CD4-positive, alpha-beta T cell (primary cell): ENCODE measurements at places on chromosomes 3 and 15.

- DNase-seq = peak; percentile 74
- H3K27me3 ChIP-seq = peaks cover 7% of the 10 kb centered on the region
- peak within 1 kb of the TSS; percentile 85 for H3K4me3 ChIP-seq
Measured at GRCh38 chr15:73051807-73052652, at the start of gene NEO1. Gene NEO1, plus strand, starts transcription at chr15:73052463. Its CDS starts 213 bp downstream, at chr15:73052676.

DNA sequence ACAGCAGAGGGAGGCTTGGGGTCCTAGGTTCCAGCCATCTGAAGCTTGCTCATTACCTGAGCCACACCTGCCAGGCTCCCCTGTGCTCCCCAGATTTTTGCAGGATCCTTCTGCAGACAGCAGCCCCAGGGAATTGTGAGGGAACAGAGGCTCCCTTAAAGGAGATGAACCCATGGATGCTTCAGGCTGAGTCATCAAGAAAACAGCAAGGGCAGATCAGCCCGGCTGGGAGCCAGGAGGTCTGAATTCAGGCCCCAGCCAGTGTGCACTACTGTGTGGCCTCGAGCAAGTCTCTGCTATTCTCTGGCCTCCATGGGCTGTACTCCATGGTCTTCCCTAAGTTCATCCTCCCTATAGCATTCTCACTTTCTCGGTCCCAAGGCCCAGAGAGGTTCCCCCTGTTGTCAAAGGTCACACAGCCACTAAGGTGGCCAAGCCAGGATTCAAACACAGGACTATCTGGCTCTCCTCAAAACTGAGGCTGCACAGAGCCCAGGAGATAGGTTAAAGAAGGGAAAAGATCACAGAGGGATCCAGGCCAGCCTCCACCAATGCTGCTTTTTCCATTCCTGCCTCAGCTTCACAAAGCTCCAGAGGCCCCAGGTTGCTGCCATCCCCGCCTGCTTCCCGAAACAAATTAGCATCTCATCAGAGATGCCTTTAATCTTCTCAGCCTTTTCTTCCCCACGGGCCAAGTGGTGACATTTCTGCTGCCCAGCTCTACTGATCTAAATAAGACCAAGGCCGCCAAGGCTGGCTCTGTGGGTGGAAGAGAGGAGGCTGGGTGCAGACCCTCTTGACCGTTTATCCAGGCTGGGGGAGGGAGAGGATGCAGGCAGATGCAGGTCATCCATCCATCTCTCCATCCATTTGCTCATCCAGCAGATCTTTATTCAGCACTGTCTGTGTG lies 21.2 kb upstream of the GRIP2 start:
- H3K27ac ChIP-seq = no peak overlapping the region
- H3K4me3 ChIP-seq = no peak overlapping the region
- H3K36me3 ChIP-seq = no peaks in the 10 kb centered on the region
- H3K27me3 ChIP-seq = peaks cover 6% of the 10 kb centered on the region
- H3K4me1 ChIP-seq = no peaks in the 10 kb centered on the region

GRCh38 chr15:25810631-25811091 lies 52.5 kb downstream of the ATP10A start:
- H3K36me3 ChIP-seq = peaks cover 4% of the 10 kb centered on the region
- peaks cover 42% of the 10 kb centered on the region for H3K4me1 ChIP-seq
- no peak overlapping the region for H3K4me3 ChIP-seq
- no peaks in the 10 kb centered on the region for H3K27me3 ChIP-seq
- H3K27ac ChIP-seq = no peak overlapping the region

- no peak for DNase-seq
- no peaks in the 10 kb centered on the region for H3K27me3 ChIP-seq
- H3K27ac ChIP-seq = no peak overlapping the region
- H3K4me1 ChIP-seq = no peaks in the 10 kb centered on the region
- no peak overlapping the region for H3K4me3 ChIP-seq
Measured at GRCh38 chr3:12908859-12909258, 67.5 kb upstream of the RPL32 start.

DNA sequence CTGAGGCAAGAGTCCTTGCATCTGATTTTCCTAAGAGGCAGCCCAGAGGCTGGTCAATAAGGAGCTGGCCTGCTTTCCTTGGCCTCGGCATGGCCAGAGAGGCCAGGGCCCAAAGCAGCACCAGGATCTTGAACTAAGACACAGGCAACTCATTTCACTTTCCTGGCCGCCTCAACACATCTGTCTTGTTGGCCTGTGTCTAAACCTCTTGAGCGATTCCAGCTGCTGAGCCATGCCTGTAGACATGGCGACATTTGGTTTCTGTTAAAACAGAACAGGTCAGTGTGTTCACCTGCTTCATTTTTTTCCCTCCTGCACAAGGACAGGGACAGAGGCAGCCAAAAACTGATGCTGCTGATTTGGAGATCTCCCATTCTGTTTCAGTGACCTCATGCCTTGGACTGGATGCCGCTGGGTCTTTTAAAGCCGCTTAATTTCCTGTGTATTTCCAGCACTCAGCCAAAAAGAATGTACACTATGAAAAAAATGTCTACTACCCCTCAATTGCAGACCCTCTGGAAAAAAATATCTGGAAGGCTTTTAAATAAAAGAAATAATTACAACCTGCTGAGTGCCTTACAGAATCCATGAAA lies 266.6 kb upstream of the ICE2 start:
- no peaks in the 10 kb centered on the region for H3K27me3 ChIP-seq
- no peak for DNase-seq
- no peaks in the 10 kb centered on the region for H3K36me3 ChIP-seq

DNA sequence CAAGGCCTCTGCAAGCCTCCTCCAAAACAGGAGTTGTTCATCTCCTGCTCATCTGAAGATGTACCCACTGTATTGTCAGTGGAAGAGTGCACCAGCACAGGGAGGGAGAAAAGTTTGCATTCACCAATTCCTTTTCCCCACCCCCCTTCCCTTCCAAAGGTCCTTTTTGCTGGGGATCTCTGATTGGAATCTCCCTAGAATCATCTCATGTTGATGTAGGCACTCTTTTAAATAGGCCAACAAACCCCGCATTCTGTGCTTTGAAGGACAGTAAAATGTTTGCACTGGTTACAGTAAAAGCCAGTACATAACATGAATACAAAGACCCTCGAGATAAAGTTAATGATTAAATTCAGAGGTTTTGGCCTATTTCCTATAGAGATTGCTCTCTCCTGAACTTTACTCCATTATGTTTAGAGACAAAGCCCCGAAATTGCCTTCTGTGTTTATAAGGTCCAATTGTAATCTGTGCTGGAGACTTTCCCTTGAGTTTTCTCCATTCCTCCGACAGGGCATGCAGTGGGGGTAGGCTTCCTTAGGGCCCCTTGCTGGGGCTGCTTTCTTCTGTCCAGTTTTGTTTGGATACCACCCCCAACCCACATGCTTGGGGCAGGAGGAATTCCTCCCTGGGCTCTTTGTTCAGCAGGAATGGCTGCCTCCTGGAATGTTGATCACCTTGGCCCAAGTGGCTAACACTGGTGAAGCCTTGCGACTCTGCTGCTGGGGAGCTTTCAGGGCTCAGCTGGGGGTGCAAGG lies 22.5 kb downstream of the TRIM71 start:
- H3K27ac ChIP-seq = no peak overlapping the region
- H3K27me3 ChIP-seq = no peaks in the 10 kb centered on the region
- H3K4me1 ChIP-seq = peaks cover 7% of the 10 kb centered on the region
- DNase-seq = no peak
